ENCODE measurements at places on chromosomes 2 and 18. TPM values are rescaled to one million over a fixed set of nuclear protein-coding genes. Genes with fewer than 3 reads are reported as not detected.
A peak's percentile ranks its signal among the peaks of the same experiment; 100 is the strongest.

DNA sequence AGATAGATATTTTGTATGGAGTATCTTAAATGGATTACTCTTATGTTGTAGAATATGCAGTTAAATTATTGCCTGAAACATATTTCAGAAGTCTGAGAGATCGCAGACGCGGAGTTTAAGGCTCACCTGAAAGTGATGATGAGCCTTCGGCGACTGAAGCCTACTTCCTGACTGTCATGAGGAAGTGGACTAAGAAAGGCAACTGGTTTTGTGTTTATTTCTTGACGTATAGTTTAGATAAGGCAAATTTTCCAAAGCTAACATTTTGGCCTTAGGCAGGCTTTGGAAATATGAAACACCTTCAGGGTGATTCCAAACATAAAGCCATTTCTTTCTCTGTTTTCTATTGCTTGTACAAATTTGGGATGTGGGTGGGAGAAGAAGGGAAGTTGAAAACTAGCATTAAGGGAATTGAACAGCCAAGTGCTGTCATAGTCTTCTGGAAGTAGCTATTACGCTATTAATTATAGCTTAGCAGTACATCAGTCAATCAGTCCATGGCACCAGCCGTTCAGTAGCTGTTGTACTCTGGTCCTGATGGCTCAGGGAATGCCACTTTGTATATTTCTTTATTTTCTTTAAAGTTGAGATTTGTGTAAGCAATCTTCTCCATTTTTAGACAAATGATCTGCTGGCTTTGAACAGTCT lies 1.5 kb downstream of the GRHL1 start:
- no peak for DNase-seq

GRCh38 chr18:46702471-46702870 lies 45.5 kb upstream of the LOXHD1 start:
- no peak for DNase-seq

GRCh38 chr2:79100285-79100684 lies 12.5 kb upstream of the REG1B start:
- DNase-seq: no peak

GRCh38 chr2:8575038-8575833 lies 106.6 kb upstream of the ID2 start:
- no peak for DNase-seq

GRCh38 chr2:128696421-128696820 lies 377.8 kb upstream of the HS6ST1 start:
- no peak for DNase-seq

- DNase-seq: no peak
These were observed 26.3 kb upstream of the SH3RF3 start for GRCh38 chr2:109102588-109103233.

- DNase-seq: no peak
These were observed 72.5 kb downstream of the VAPA start for GRCh38 chr18:9986156-9986930.

DNA sequence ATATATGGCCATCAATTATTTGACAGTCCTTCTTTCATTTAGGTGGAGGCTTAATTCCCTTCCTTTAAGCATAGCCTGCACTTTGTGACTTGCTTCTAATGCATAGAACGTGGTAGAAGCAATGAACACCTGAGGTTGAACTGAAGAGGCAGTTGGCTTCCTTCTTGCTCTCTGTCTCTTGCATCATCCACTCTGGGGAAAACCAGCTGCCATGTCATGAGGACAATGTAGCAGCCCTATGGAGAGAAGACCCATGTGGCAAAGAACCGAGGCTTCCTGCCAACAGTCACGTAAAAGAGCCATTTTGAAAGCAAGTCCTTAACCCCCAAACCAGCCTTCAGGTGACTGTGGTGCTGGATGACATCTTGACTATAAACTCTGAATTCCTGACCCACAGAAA lies 46.8 kb downstream of the ATOH8 start:
- DNase-seq: no peak

DNA sequence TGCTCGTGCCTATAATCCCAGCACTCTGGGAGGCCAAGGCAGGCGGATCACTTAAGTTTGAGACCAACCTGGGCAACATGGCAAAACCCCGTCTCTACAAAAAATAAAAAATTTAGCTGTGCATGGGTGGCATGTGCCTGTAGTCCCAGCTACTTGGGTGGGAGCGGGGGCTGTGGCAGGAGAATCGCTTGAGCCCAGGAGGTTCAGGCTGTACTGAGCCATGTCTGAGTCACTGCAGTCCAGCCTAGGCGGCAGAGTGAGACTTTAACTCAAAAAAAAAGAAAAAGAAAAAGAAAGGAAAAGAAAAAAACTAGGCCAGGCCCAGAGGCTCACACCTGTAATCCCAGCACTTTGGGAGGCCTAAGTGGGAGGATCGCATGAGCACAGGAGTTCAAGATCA lies 30.8 kb downstream of the TWSG1 start:
- no peak for DNase-seq

- DNase-seq: no peak
These were observed 39.8 kb upstream of the PCBP1 start for GRCh38 chr2:70047451-70047850.

- no peak for DNase-seq
These were observed 96.4 kb downstream of the CERS6 start for GRCh38 chr2:168552450-168552856.

- no peak for DNase-seq
These were observed 83.7 kb upstream of the RBM44 start for GRCh38 chr2:237714690-237715458.

DNA sequence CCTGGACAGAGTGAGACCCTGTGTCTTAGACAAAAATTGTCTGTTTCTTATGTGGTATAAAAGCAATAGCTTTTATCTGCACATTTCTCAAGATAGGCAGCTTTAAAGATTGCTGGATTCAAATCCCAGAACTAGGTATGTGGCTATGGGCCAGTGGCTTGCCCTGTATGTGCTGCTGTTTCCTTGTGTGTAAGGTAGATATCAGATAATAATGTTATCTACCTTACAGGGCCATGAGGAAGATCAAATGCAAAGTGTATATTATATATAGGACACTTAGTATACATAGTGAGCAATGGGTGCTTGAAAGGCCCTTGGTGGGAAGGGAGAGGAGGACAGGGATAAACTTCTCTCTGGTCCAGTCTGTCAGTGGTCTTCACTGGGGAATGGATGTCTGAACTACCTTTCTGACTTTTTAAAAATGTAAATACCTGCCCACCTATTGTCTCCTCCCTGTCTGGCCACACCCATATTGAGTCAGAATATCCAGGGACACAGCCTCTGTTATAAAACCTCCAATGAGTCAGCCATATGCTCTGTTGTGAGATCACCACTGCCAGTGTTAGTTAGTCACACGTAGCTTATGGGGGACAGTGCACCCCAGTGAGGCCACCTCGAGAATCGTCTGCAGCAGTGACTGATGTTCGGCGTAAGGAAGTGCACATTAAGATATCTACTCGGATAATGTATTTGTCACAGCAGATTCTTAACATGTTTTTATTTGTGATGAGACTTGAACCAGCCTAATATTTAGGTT lies 383.4 kb downstream of the PTPRM start:
- no peak for DNase-seq

DNA sequence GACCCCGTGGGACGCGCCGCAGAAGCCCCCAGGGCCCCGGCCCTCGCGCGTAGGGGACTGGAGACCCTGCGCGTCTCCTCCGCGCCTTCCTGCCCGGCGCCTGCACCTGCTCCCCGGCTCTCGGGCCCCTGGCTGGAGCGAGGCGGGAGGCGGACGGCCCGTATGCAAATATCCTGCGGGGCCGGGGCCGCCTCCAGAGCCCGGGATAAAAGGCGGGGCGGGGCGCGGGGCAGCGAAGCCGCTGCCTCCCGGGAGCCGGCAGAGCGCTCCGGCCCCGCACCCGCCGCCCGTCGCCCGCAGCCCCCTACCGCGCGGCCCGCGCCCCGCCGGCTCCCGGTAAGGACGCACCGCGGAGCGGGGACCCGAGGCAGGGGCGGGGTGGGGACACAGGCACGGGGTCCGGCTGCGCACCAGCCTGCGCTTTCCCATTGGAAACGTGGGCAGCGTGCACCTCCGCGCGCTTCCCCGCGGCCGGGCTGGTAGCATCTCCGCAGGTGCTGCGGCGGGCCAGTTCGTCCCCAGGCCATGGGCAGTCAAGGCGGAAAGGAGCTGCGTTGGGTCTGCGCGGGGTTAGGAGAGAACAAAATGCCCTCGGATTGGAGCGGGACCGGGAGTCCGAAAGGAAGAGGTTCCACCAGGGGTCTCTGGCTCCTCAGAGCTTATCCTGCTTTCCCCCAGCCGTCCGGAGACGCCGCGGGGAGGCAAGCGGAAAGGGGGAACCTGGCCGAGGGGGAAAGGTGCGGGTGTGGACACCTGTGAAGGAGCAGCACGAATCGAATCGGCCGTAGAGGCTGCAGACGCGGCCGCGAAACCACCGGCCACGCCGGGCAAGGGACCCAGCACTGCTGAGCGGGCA lies at the start of gene ATP6V1C2:
TSS of gene ATP6V1C2 (plus strand) at position 235 of the 856 bp plus-strand sequence. CDS start 1,220 bp downstream, outside the sequence.
- peak; percentile 51 for DNase-seq

DNA sequence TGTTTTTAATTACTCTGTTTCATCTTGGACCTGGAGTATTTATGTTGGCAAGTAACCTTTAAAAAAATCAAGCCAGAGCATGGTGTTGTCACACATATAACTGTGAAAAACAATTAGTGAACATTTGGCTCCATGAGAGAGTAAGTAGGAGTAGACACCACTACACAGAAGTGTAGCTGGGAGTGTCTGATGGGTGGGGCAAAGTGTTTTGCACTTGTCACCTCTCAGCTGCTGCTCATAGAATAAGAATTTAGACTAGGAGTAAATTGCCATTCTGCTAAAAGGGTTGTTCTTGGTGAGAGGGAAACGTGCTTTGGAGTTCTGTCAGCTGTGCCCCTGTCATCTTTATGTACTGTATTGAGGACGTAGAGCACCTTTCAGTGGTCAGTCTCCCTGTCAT lies 114.5 kb downstream of the TTC27 start:
- no peak for DNase-seq

GRCh38 chr2:239233576-239233975 lies 167.2 kb downstream of the HDAC4 start:
- no peak for DNase-seq

GRCh38 chr2:1621041-1621440 lies 123.3 kb downstream of the PXDN start:
- DNase-seq: no peak

DNA sequence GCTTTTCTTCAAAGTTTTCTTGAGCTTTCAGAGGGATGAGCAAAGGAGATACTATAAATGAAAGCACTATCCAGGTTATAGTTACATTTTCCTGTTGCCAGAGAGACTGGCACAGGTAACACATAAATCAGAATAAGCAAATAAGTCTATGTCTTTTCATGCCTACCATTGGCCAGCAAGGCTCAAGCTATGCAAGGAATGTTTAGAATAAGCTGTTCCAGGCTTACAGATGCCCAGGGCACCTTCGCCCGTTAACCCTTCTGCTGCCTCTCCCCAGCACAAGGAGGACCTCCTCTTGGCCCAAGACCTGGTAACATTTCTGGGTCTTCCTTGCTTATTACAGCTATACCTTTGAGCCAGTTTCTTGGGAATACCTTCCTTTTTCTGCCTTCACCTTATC lies 233.7 kb upstream of the MEIS1 start:
- DNase-seq: no peak

- DNase-seq: no peak
These were observed 79.0 kb downstream of the HDAC4 start for GRCh38 chr2:239321596-239322415.

DNA sequence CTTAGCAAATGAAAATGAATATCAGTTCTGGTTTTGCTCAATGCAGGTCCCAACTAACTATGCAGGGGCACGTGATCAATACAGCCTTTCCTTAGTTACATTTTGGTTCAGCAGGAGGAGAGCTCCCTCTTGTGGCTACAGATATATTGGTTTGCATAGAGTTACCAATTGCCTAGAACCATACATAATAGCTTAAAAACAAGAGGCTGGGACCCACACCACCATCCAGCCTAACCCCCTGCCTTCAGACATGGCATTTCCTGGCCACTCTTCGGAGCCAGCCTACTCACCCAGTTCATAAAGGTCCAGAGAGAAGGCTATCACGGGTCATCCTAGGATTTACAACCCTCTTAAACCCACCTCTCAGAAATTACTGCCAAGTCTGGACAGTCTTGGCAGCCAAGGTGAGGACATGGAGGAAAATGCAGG lies 10.5 kb downstream of the CCDC93 start:
- peak; percentile 69 for DNase-seq

GRCh38 chr2:234071664-234072063 lies 21.2 kb downstream of the SPP2 start:
- no peak for DNase-seq

DNA sequence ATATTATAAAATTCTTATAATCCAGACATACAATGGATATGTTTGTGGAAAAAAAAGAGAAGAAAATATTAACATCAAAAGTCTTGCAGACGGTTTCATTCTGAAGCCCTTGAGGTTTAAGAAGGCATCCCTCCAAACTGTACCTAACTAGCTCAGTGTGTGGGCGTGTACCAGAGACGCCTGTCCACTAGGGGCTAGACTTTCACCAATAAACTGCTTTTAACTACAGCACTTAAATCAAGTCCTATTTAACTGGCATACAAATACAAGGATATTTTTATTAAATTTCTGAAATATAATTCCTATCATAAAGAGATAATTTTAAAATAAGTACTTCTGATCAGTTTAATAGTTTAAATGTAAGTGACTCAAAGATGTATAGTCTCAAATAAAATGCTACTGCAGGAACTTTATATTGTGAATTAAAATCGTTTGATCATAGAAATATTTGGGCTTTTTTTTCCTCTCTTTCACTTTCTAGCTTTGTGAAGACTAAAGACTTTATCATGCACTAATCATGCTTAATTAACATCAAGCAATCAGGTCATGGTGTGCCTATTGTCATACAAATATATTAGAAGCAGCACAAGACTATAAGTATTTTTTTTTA lies 437.7 kb downstream of the SATB2 start:
- DNase-seq: peak; percentile 26

DNA sequence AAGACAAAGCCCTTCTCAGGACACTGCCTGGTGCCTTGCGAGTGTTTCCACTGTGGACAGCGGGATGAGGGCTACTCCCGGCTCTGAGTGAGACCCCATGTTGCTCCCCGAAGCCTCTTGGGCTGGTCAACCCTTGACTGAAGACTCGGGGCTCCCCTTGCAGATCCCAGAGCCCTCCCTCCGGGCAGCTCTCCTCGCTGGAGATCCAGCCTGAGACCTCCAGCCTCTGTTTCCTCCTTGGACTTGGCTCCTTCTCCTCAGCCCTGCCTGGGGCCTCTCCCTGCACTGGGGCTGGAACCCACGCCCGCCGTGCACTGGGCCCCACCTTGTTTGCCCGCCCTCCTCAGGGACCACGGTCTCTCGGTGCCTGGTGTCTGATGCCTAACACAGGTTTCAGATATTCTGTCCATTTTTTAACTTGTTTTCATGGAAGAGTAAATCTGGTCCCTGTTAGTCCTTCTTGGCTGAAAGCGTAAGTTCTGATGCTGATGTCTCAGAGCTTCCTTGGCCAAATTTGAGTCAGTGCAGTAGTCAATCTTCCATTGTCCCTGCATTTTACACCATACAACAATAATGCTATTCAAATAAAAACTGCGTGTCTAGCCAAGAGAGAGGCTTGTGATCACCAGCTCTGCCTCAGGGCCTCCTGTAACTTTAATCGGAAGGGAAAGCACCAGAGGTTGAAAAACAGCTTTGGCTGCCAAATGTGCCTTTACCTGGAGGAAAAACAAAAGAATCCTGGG lies 139.3 kb upstream of the CTDP1 start:
- DNase-seq: no peak

RAB27B gene
- total RNA-seq: 0.41 TPM

TNFRSF11A gene
- 89.9 TPM for total RNA-seq

RGPD3 gene
- 0.15 TPM for total RNA-seq

EPB41L3 gene
- total RNA-seq: 16.8 TPM

ZNG1B gene
- total RNA-seq: 29.3 TPM

RDH14 gene
- 15.4 TPM for total RNA-seq

GPR75 gene
- total RNA-seq: 5.1 TPM

COLEC12 gene
- total RNA-seq: 157 TPM

CYP26B1 gene
- total RNA-seq: 1.2 TPM

FSHR gene
- not detected for total RNA-seq

RAPGEF4 gene
- total RNA-seq: 7.5 TPM
